Left lung (tissue), 14 donors: ENCODE measurements at places on chromosomes 2 and 18. TPM values are rescaled to one million over a fixed set of nuclear protein-coding genes. Genes with fewer than 3 reads are reported as not detected.

The SERPINB5 gene
- not detected for polyA plus RNA-seq

DNA sequence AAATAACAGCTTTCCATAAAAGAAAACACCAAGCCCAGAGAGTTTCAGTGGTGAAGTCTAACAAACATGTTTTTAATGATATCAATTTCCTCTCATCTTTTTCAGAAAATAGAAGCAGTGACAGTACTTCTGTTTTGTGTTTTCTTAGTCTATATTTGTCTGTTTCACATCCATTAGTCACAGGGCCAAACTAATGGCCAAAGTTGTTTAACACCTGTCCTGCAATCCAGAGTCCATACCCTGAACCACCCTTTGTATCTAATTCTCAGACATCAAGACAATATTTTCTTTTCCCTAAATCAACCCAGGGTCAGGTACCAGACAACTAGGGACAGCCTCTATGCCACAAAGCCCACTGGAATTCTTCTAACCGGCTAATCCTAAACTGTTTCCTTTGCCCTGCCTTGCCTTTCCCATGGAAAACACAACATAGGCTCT, 25.9 kb downstream of the TMSB10 start:
- DNase-seq: no peak

The RAB12 gene
- polyA plus RNA-seq: 58.6 TPM

GRCh38 chr2:147174824-147175254, 670.0 kb upstream of the ACVR2A start:
- no peak for DNase-seq

GRCh38 chr2:10879159-10879558, 32.6 kb upstream of the KCNF1 start:
- no peak for DNase-seq

GRCh38 chr18:40011201-40011600, 1943.8 kb upstream of the PIK3C3 start:
- no peak for DNase-seq

The ST6GAL2 gene
- polyA plus RNA-seq: 4.5 TPM

GRCh38 chr2:84878459-84878858, 2.4 kb downstream of the TRABD2A start:
- no peak for DNase-seq

DNA sequence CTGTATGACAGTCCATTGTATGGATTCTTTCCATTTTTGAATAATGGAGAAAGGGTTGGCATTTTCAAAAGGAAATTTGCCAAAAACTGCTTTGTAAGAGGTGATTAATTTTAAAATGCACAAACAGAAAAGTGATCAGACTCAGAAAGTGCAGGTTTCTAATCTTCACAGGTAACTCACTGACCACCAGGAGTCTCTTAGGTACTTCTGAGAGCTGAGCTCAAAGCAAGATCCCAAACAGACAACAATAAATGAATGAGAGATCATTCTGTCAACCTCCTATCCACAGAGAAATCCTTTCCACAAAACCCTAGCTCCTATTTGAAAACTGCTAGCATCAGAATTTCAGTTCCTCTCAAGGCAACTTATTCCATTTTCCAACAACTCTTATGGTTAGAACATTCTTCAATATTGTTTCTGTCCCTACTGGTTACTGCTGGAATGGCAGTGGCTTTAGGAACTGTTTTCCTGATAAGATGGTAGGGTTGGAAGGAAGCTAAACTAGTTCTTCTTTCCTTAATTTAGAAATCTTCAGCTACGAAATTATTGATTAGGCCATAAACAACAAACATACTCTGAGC, 20.6 kb upstream of the HAAO start:
- no peak for DNase-seq

The CPLX4 gene
- not detected for polyA plus RNA-seq

- no peak for DNase-seq
These were observed 1.8 kb downstream of the TMX3 start for GRCh38 chr18:68713131-68713530.

GRCh38 chr2:88530081-88530480, 77.6 kb upstream of the FOXI3 start:
- DNase-seq: no peak

The GBX2 gene
- polyA plus RNA-seq: not detected

GRCh38 chr2:218716070-218716469, 5.4 kb downstream of the TTLL4 start:
- no peak for DNase-seq

DNA sequence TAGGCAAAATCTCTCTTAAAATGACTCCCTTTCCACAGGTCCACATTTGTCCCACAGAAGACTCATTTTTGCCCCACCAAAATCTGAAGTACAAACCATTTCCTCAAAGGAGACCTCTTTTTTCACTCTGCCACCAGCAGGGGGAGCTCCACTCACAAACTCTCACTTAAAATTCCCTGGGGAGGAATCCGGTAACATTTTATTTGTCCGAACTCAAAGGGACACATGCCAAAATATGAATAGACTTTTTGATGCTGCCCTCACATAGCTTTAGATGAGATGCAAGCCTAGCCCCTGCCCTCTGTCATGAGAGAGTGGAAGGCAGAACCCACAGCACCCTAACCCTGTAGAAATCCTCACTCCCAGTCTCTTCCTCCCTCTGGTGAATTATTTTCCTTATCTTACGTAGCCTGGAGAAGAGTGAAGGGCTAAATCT, 57.1 kb downstream of the RMDN2 start:
- peak; percentile 46 for DNase-seq

DNA sequence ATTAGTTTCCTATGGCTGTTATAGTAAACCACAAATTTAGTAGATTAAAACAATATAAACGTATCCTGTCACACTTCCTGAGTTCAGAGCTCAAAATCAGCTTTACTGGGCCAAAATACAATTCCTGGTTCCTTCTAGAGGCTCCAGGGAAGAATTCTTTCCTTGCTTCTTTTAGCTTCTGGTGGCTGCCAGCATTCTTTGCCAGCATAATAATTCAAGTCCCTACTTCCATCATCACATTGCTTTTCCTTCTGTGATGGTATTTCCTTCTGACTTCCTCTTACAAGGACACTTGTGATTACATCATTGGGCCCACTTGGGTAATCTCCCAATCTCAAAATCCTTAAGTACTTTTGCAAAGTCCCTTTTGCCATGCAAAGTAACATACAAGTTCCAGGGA, 40.6 kb downstream of the MOB4 start:
- DNase-seq: peak; percentile 10

GRCh38 chr18:30465096-30465495, 577.4 kb downstream of the DSC3 start:
- DNase-seq: no peak

- DNase-seq: no peak
These were observed 30.0 kb downstream of the MEMO1 start for GRCh38 chr2:31980674-31981356.

The SLC9A4 gene
- not detected for polyA plus RNA-seq

The DIPK1C gene
- polyA plus RNA-seq: 0.21 TPM

DNA sequence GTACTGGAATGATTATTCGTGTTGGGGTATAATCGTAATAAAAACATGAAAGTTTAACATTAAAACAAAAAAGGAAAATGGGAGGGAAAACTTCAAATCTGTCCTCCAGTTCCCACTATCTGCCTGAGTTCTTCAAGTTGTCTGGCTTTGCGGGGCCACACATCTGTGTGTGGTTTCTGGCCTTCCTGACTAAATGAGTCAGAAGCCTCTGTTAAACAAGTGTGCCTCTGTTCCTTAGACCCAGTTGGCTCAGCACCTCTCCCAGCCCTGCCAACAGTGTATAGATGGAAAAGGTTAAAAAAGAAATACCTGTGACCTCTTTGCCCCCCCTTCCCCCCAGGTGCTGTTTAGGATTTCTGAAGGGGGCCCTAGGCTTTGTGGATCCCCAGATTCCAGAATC, 30.2 kb downstream of the XDH start:
- DNase-seq: no peak

- no peak for DNase-seq
These were observed 193.4 kb downstream of the HAUS1 start for GRCh38 chr18:46297621-46298020.

- DNase-seq: no peak
These were observed 127.4 kb downstream of the ARHGEF4 start for GRCh38 chr2:130963849-130964793.

The GAL3ST2 gene
- polyA plus RNA-seq: 0.28 TPM

The RAB6C gene
- 0.42 TPM for polyA plus RNA-seq

GRCh38 chr2:152600051-152600657, 117.1 kb downstream of the PRPF40A start:
- DNase-seq: no peak

The C2orf42 gene
- polyA plus RNA-seq: 14.1 TPM

DNA sequence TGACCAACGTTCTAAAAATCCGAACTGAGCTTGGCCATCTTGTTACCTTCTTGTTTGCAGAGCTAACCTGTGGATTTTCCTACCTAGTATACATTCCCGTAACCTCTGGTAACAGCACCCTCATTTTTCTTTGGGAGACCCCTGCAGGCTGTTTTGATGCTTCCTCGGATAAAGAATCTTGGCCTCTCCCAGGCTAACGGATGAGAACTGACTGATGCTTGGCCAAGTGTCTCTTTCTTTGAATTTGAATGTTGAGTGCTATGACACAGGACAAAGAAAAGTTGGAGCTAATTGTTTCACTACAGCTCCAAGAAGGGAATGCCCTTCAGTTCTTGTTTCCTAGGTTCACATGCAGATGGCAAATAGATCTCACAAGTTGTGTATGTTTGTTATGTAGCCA, 19.3 kb upstream of the CAVIN2 start:
- DNase-seq: no peak

DNA sequence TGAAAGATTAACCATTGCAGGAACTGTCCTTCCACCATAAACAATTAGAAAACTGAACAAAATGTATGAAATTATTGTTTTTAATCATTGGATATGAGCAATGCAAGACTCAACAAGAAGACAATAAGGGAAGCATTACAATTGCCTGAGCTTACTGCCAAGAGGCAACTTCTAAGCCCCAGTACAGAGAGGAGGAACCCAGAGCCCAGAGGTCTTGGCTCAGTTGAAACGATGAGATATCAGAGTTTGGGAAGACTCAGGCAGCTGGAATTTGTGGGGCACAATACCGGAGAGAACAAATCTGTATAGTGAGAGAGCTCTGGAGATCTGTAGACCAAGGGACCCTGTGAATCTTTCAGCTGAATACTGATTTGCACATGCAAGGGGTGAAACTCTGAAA, 80.6 kb upstream of the ZFP36L2 start:
- no peak for DNase-seq

- DNase-seq: no peak
These were observed 10.9 kb downstream of the APCDD1 start for GRCh38 chr18:10465174-10465939.

DNA sequence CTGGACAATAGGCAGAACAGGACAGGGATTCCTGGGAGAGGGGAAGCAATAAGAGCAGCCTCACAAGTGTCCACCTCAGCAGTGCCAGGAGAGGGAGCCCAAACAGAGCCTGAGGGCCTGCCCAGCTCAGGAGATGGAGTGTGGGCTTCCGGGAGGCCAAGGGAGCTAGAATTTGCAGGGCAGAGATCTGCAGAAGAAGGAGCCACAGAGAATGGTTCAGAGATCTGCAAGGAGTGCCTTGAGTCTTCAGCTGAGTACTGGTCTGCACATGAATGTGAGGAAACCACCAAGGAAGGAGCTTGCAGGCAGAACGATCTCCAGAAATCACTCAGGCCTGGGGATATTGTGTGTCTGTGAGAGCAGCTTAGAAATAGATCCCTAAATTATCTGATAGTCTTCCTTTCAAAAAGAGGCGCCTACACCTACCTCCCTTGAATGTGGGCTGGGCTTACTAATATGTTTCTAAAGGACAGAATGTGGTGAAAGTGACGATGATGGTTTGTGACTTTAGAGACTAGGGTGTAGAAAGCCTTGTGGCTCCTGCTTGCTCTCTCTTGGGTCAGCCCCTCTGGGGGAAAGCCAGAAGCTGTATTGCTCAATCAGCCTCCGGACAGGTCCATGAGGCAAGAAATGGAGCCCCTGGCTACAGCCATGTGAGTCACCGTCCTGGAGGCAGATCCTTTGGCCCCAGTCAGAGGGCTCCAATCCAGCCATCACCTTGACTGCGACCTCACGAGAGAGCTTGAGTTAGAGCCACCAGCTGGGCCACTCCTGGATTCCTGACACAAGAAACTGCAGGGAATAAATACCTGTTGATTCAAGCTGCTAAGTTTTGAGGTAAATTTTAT, 7.6 kb upstream of the LPIN1 start:
- DNase-seq: peak; percentile 70

The ESPNL gene
- polyA plus RNA-seq: 4.3 TPM

- DNase-seq: no peak
These were observed 19.8 kb downstream of the PIK3C3 start for GRCh38 chr18:41974796-41975201.

- no peak for DNase-seq
These were observed 1350.2 kb upstream of the FAM98A start for GRCh38 chr2:34949316-34949715.

The LYPD6B gene
- 27.0 TPM for polyA plus RNA-seq

DNA sequence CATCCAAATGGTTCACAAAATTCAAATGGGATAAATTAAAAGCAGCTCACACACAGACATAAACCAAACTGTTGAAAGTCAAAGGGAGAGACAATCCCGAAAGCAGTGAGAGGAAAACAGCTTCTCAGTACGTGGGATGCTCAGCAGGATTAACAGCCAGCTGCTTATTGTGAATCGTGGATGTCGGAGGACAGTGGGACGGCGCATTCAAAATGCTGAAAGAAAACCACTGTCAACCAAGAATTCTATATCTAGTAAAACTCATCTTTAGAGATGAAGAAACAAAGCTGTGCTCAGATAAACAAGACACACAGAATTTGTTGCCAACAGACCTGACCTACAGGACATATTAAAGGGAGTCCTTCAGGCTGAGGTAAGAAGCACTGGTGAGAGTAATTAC, 102.9 kb downstream of the NFATC1 start:
- DNase-seq: no peak

DNA sequence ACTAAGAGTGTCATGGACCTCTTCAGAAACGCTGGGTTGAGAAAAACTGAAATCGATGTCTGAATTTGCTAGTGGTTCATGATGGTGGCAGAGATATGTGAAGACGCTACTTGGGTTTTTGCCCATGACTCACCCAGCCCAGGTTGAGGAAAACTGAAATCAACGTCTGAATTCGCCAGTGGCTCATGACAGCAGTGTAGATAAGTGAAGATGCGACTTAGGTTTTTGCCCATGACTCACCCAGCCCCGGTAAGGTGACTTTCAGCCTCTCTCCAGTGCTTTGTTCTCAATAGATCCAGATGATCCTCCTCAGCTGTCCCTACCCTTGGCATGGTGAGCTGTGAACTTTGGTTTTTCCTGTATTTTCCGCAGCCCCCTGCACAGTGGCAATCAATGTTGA, 105.3 kb upstream of the SIX3 start:
- DNase-seq: no peak

- no peak for DNase-seq
These were observed 143.2 kb upstream of the SERTAD2 start for GRCh38 chr2:64796926-64797325.

The ALPG gene
- not detected for polyA plus RNA-seq

The BOLL gene
- not detected for polyA plus RNA-seq
